Stimulated activated CD4-positive, alpha-beta T cell treated with anti-CD3 and anti-CD28 coated beads, Interleukin-15, amount 100 ng/mL, for 48 hours (primary cell): ENCODE measurements at places on chromosomes 7 and 10.

DNA sequence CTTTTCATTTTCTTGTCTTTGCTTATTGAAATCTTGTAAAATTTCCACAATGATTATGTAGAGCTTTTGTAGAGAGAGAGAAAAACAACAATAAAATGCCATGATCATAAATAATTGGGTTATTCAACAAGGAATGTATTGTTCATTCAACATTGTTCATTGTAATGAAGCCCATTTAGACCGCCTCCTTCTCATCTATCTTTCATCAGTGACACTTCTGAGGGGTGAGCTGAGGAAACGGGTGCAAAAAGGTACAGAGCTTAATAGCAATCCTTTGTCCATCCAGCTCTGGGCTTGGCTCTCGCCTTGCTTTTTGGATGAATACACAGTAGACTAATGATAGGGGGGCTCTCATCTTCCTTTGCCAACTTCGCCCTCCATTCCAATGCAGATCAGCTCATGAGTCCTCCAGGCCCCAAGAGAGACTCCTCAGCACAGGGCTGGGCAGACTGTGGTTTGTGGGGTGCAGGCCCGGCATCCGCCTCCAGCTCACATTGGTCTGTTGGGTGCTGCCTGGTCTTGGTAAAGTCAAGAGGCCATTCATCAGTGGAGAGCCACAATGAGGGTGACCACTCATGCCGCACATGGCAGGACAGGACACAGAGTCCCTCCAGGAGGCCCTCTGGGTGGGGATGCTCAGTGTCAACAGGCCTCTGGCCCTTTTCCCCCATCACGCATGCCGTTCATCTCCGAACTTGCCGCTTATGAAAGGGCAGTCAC lies 17.9 kb upstream of the PPA1 start:
- no peak for DNase-seq

DNA sequence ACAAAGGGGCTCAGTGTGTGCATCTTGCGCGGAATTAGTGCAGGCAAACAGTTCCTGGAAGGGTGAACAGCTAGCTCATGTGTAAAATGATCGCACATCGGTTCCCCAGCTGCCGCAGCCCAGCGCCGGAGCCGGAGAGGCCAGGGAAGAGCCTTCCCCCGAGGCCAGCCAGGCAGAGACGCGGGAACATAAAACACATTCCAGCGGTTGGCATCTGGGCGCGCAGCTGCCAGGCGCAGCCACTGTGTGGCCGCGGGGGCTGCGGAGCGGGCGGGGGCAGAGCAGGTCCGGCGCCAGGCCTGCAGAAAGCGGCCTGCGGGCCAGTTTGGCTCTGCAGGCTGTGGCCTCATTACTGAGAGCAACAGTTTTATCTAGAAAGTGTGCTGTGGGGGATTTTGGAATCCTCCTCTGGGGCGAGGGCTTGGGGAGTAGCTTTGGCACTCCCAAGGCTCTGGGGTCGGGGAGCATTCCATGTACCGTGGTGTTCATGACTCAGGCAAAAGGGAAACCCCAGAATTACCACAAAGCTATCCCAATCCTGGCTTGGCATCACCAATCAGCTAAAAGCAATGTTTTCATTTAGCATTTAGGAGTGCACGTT lies 74.3 kb downstream of the SAMD9 start:
- DNase-seq: no peak

GRCh38 chr7:30970074-30970473 lies 6.3 kb downstream of the GHRHR start:
- DNase-seq: no peak

GRCh38 chr7:113809581-113809980 lies 109.2 kb downstream of the PPP1R3A start:
- DNase-seq: no peak

DNA sequence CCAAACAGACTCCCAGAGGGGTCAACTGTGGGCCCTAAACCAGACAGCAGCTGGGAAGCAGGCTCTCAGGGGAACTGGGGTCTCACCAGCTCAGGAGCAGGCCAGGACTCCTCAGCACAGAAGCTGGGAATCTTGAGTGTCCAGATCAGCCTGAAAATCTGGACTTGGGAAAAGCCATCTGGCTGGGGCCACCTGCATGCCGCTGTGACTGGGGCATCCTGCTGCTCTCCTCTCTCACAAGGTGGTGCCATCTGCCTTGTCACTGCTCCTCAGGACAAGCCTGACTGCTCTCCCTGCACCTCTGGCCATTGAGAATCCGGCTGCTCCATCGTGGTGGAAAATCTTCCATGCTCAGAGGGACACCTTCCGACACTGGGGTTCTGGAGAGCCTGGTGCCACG lies 141.4 kb downstream of the PLPP4 start:
- DNase-seq: no peak

GRCh38 chr10:86025509-86025908 lies 341.1 kb downstream of the GRID1 start:
- no peak for DNase-seq
